ENCODE measurements at places on chromosomes 7 and 10.

DNA sequence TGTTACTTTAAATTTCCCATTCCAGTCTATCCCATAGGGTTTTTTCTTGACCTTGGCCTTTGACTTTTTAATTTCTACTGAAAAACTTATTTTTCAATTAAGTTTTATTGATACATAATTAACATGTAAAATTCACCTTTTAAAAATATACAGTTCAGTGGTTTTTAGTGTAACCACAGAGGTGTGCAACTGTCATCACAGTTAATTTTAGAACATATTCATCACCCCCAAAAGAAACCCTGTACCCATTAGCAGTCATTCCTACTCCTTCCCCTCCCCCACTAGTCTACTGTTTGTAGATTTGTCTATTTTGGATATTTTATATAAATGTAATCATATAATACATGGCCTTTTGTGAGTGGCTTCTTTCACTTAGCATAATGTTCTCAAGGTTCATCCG is 96.5 kb upstream of the GJD4 start:
- no peak for DNase-seq

GRCh38 chr7:81187753-81188152 is 268.9 kb upstream of the SEMA3C start:
- no peak for DNase-seq

GRCh38 chr10:86707505-86707904 is 39.2 kb downstream of the LDB3 start:
- DNase-seq = no peak

DNA sequence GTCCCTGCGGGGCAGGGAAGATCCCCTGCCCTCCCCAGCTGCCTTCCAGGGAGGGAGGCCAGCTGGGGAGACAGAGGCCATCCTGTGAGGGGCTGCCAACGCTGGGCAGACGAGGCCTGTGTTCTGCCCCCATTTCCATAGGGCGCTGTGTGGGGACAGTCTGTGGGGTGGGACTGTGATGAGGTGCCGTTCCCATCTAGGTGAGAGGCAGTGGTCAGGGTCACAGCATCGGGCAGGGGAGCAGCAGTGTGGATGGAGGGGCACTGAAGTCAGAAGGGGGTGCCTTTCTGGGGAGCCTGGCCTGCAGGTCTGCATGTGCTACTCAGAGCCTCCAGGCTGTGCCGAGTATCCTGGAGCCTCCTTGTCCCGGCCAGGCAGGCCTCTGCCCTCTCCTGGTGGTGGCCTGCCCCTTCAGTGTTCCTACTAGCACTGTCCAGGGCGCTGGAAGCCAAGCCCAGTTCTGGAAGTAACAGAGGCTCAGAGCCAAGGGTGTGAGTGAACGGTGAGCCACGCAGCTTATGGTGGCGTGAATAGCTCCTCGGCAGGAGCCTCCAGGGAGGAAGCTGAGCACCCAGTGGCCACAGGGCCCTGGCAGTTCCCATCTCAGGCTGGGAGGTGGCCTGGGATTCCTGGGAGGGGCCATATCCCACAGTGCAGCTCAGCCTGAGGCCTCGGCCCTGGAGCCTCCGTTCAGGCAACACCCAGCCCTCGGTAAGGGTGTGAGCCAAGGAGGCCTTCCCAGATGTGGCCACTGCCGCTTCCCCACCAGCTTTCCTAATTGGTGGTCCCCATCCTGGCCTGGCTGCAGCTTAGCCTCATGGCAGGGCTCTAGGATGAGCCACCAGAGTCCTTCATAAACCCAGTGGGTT is 23.3 kb upstream of the CSGALNACT2 start:
- DNase-seq = no peak

GRCh38 chr10:86155054-86155921 is 211.3 kb downstream of the GRID1 start:
- no peak for DNase-seq

GRCh38 chr10:131085091-131085860 is 226.2 kb downstream of the TCERG1L start:
- no peak for DNase-seq

DNA sequence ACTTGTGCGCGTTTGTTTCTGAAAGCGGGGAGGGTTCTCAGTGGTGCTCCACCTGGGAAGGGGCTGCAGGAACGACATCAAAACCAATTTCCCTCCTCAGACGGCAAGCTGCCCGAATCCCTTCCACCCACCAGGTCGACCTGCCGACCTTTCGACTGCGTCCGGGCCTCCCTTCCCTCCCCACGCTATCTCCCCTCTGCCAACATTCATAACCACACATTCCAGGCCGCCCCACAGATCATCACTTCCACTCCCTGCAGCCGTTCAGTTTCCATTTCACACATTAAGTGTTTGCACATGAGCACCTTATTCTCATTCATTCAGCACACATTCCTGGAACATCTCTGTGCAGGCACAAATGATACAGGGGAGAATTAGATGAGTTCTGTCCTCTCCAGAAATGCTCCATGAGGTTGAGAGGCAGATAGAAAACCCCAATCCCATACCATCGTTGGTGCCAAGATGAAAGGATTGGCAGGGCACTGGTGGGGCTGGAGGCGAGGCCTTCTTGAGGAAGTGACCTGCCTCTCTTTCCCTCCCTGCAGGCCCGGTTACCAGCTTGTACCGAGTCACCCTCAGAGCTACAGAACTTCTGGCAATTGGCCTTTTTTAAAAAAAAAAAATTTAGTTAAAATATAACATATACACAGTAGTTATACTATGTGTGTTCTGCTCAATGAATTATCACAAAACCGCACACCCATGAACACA is 70.0 kb downstream of the MINDY4 start:
- no peak for DNase-seq

DNA sequence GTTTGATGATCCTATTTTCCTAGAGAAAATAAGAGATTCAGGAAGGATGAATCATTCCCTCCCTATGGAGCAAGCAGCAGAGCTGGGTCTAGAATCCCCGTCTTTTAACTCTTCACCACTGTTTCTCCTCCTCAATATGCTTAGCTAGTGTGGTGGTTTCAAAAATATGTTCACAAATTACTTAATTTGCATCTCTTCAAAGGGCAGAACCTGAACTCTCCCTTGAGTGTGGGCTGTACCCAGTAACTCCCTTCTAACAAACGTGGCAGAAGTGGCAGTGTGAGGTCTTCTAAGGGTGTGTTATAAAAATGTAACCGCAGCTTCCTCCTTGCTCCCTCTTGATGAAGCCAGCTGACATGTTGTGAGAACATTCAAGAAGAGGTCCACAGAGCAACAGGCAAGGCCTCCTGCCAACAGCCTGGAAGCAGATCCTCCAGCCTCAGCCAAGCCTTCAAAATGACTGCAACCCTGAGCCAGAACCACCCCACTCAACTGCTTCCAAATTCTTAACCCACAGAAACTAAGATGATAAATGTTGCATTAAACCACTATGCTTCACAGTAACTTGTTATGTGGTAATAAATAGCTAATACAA is 36.6 kb downstream of the SRPK2 start:
- DNase-seq = no peak

DNA sequence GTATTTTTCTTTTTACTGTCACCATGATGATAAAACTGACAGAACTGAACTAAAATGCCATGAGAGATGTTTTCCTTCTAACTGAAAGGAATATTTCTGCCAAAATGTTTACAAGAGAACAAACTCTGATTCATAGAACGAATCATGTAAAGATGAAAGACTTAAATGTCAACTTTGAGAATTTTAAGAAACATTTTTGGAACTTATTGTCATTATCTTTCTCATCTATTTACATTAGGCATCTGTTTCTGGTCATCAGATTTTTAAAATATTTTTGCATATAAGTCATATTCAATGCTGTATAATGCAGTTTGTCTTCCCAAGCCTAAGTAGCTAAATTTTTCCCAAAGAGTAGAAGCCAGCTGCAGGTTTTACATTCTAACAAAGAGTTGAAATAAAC is 358.5 kb downstream of the TFEC start:
- DNase-seq = no peak

- DNase-seq = no peak
These were observed 24.2 kb downstream of the PWWP2B start for GRCh38 chr10:132420981-132421846.

DNA sequence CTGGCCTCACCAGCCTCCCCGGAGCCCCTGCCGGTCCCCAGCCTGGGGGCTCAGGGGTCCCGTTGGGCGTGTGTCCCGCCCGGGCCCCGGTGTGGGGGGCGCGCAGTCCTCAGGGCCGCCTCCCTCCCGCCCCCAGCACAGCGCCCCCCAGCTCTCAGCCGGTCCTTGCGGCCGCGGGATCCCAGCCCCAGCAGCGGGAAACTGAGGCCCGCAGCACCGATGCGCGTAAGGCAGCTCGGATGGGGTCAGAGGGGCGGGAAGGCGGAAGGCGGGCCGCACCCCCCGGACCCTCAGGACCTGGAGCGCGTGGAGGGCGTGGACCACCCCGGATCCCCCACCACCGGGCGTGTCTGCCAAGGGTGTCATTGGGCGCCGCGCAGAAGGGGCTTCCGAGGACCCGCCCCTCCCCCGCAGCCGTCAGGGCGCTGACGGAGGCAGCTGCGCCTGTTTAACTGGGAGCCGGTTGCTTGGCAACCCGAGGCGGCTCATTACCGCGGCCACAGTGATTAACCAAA is 14.9 kb downstream of the UNCX start:
- no peak for DNase-seq

DNA sequence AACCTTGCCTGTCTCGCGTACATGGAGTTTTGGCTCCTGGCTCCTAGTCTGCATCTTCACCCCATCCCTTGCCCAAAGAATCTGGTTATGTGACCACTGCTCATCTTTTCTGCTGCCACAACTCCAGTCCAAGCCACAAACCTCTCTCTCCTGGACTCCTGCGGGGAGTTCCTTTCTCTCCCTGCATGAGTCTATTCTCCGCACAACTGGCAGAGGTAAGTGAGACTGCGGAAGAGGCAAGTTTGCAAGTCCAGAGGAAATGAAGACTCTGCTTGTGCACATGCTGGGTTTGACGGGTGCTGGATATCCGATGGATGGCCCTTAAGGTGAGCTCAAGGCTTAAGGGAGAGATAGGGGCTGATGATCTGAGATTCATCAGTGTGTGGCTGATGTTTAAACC is 61.0 kb downstream of the TRUB1 start:
- no peak for DNase-seq

- DNase-seq = no peak
These were observed 15.5 kb downstream of the SHTN1 start for GRCh38 chr10:116989439-116989838.

- no peak for DNase-seq
These were observed 15.9 kb upstream of the TCF7L2 start for GRCh38 chr10:112934193-112934592.

DNA sequence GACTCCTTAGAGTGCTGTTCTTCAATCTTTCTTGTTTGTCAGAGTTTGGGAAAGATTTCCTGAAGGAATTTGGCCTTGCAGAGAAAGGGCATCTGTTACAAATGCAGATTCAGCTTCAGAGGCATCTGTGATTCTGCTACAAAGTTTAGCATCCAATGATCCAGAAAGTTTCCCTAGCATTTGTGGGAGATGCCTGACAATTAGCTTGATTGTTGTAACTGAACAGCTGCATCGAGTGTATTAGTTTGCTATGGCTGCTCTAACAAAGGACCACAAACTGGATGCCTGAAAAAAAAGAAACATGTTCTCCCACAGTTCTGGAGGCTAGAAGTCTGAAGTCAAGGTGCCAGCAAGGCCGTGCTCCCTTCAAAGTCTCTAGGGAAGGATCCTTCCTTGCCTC is 365.1 kb downstream of the GRID1 start:
- DNase-seq = no peak

- DNase-seq = no peak
These were observed 470.8 kb upstream of the KCND2 start for GRCh38 chr7:119802147-119802546.

DNA sequence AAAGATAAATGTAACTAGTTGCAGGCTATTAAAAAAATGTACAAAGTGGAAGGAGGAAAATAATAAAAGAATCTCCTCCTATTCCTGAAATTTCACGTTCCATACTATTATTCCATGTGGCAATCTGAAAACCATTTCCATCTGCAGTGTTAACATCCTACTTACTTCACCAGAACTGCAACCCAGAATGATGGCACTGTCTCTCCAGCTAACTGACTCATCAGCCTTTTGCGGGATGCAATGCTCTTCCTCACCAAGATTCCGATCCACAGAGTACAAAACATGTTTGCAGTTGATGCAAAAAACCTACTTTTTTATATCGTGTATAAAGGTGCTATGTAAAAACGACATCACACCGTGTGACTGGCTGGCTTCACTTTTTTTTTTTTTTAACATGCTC is 50.8 kb downstream of the ESYT2 start:
- no peak for DNase-seq

DNA sequence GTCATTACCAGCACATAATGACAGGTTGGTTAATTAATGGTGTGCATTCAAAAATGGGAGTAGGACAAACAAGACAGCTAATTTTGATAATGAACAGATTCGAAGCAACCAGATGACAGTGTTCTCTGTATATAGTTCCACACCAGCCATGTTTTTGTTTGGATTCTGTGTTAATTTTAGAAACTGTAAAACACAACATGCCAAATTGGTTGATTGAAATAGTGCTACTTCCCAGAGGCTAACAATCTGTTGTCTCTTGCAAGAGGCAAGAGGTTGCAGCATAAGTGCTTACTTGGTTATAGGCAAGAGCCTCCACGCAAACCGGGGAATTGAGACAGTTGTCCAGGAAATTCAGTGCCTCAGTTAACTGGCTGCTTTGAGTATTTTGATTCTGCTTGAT is 170.2 kb upstream of the HABP2 start:
- no peak for DNase-seq

DNA sequence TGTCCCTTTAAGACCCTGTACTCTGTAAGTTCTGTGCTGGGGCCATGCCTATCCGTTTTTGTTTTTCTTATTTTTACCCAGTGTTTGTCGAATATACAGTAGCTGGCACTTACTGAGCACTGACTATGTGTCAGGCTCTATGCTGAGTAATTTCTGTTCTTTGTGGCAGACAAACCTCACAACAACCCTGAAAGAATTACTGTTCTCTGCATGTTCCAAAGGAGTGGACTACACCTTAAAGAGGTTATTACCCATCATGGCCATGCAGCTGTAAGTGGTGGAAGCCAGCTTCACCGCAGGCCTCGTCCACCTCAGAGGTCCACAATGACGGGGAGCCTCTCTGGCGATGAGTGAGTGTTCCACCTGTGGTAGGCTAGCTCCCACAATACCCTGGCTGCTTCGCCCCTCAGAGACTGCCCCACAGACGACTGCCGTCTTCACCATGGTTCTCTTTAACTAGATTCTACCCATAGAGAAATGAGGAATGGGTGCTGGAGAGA is 30.1 kb upstream of the RBM20 start:
- DNase-seq = no peak

GRCh38 chr7:135665042-135665441 is 2.7 kb downstream of the STMP1 start:
- no peak for DNase-seq

DNA sequence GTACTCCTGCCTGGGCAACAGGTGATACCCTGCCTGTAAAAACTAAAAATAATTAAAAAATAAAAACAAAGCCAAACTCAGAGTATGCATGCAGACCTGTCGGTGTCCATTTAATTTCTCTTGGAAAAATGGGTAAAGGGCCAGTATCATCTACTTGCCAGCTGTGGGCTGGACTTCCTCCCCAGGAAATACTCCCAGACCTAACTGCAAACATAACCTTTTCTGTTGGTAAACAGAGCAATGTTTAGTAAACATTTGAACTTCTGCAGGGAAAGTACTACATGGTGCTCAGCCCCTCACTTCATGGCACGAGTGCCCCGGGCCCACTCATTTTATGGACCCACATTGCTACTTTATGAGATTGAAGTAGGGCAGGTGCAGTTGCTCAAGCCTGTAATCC is 10.2 kb upstream of the TMEM248 start:
- DNase-seq = no peak

GRCh38 chr10:98055841-98056516 is 25.6 kb upstream of the CRTAC1 start:
- DNase-seq = no peak
